NCI-H1436 (cell line): ENCODE measurements at places on chromosomes 7 and 10.

GRCh38 chr10:115049318-115049717 lies 43.8 kb upstream of the ATRNL1 start:
- no peak for DNase-seq

GRCh38 chr7:141464551-141464950 lies 86.7 kb upstream of the AGK start:
- DNase-seq: no peak

DNA sequence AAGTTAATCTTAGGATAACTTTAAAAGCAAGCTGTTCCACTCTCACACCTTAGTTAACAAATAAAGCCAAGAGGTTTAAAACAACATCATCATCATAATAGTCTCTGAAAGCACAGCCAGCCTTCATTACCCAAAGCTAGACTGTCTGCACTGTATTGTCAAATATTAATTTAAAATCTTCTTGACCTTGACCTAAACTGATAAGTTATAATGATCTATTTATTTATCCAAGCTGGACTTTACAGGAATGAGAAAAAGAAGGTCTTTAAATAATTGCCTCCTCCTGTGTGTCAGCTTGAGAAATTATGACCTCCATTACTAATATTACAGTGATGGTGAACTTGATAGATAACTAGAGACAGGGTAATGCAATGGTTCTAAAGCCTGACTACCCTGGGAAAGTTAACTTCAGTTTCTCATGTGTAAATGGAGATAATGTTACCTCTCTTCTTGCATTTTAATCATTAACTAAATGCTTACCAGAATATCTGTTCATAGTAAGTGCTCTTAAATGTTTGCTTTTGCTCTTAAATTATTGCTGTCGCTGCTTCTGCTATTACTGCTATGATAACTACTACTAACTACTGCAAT lies 111.0 kb downstream of the KAT6B start:
- DNase-seq: no peak

DNA sequence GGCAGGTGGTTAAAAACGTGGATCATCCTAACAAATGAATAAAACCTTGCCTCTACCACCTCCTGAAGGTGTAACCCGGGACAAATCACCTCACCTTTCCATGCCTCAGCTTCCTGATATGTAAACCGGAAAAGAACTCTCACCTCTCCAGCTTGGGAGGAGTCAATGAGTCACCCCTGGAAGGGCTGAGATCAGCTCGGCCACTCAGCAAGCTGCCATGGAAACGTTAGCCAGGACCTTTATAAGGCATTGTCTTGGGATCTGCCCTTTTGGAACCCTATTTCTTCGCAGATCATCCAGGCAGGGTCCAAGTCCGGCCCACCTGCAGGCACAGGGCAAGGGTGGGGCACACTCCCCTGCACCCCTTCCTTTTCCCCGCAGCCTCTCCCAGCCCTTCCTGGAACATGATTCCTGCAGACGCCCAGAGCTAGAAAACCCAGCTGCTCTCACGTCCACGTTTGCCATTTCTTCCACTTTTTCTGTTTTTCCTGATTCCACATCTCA lies 81.6 kb upstream of the PFKP start:
- DNase-seq: no peak

DNA sequence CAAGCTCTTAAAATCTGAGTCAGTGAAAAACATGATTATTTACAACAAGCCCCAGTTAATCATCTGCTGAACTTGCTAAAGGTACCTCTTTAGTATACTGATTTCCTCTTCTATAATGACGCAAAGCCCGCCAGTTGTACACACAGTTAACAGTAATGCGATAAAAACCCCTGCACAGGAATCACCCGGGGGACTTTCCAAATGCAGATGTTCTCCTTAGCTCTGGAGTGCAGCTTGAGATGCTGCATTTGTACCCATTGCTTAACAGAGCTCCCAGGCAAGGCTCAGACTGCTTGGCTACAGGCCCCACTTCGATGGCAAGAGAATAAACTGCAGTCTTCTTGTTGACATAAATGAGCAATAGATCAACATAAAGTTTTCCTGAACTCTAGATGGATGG lies 279.6 kb upstream of the HGF start:
- peak; percentile 30 for DNase-seq

DNA sequence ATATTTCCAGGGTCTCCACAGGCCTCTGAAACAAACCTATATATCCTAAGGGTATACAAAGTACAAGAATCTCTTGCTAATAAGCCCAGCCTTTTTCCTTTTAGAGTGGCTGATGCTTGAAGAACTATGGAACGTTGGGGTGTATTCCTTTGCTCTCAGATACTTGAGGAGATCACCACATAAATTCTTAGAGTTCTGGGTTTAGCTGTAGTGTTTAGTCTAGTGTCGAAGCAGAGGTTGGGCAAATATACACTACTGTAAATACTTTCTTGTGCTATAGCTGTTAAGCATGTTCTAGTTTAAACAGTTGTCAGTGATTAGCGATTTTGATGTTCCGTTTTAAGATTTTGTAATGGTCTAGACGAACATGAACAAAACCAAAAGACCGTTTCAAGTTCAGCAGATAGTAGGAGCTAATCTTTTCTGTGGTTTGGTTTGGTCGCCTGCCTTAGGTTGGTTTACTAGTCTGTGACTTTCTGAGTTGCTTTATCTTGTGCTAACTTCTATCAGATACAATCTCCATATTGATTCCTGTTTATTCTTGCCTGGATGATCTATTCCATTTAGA lies 229.6 kb downstream of the NSUN6 start:
- no peak for DNase-seq

DNA sequence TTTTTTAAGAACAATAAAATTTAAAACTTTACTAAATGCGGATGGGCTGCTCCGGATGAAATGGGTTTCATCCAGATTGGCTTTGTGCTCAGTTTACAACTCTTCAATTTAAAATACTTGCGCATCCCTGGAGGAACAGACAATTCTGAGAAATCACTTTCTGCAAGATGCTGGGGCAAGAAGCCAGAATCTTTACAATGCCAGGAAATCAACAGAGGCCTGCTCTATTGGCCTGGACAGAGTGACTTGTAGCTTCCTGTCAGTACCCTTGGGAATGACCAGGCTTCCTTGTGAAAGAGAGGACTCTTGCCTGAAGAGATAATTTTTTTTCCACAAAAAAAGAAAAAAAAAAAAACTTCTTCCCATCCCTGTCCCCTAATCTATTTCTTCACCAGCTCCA lies 3.9 kb upstream of the FAM13C start:
- no peak for DNase-seq

DNA sequence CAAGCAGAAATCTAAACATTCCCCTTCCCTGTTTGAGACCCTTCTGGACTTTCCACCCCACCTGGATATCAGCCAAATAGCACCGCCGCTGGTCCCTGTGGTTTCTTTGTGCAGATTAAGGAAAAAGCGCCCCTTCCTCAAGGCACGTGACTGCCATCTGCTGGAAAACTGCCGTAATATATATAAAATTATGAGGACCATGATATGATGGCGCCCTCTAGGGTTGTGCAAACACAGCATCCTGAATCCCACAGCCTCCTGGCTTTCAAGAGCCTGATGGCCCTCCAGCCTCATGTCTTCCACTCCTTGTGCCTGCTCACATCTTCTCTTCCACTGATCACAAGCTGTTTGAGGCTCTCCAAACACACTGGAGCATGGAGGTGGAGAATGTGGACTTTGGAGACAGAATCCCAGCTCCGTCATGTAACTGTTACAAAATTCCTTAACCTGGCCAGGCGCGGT lies 121.3 kb downstream of the MYL10 start:
- peak; percentile 73 for DNase-seq

DNA sequence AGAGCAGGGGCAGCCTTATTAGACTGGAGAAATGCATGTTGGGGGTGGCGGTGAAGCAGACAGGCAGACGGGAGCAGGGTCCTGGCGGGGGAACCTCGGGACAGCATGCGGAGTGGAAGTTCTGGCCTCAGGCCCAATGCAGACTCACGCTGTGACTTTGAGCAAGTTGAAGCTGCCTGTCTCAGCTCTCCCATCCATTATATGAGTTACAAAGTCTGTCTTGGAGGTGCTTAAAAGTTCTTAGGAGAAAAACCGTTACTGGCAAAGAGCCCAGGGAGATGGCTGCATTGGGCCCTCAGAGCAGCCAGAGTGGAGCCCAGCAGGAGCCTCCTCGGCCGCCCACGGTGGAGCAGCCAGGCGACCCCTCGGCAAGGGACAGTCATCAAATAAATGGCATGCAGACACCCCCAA lies 509.5 kb downstream of the PLXNA4 start:
- DNase-seq: no peak

DNA sequence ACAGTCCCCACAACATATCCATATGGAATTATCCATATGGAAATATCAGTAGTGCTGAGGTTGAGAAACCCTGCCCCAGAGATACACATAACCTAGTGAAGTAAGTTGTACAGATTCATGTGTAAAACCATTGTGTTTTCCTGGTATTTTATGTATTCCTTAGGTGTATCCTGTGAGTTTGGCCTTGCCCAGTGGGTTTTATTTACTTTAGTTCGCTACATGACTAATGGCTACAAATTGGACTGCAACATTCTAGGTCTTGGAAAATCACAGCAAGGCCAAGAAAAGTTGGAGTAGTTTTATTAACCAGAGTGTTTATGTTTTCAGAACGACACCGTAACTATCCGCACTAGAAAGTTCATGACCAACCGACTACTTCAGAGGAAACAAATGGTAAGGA lies 1.4 kb downstream of the RPS24 start:
- DNase-seq: no peak

DNA sequence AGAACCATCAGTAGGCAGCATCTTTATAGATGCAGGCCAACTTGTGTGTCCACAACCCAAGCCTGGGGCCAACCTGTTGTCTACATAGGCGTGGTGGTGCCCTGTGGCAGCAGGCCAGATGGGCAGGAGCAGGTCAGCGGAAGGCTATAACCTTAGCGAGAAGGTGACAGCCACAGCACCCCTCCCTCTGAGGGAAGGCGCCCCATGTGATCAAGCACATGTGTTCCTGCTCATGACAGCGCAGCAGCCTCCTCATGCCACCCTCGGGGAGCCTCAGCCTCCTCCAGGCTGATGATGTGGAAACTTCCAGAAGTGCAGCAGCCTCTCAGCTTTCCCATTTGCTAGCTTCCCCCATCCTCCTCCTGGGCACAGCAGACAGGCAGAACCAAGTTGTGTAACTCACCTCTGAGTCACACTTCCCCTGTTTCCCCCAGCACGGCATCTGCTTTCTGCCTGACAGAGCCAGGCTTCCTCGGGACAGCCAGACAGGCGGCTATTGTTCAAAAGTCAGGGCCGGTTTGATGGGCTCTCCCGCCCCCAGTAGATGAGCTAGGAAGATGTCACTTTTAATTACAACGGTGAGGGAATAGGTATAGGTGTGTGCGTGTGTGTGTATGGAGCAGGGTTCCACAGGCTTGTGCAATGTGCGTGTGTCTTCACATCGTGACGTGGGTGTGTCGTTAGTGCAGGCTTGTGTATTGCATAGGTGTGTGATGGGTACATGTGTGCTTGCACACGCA lies 312.0 kb upstream of the ZMIZ1 start:
- DNase-seq: no peak

DNA sequence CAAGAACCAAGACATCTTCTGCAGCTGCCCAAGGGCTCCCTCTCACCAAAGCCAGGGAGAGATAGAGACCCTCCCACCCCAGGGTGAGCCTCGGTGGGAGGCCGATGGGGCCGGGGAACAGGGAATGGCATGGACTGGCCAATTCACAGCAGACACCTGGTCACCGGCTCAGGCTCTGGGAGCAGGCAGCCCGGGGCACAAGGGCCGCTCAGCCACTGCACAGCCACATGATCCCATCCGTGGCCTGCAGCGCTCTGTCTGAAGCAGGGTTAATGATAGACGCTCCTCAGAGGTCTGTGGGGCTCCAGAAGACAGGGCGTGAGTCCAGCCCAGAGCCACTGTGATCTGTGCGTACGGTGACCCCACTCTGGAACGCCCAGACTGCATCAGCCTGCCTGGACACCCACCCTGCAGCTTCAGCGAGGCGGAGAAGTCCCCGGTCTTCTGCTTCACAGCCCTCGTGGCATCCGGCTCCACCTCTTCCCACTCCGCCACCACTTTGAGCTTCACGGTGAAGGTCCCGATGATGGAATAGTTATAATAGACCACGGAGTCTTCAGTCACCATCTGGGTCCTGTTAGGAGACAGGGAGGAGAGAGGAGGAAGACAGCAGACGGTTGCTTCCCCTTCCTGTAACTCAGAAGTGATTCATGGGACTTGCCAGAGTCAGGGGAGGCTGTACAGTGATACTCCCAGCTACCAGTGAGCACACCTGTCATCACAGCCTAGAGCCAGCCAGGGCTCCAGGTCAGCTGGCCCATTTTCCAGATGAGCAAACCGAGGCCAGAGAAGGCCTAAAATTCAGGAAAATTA lies 14.0 kb downstream of the TMEM130 start:
- DNase-seq: no peak

DNA sequence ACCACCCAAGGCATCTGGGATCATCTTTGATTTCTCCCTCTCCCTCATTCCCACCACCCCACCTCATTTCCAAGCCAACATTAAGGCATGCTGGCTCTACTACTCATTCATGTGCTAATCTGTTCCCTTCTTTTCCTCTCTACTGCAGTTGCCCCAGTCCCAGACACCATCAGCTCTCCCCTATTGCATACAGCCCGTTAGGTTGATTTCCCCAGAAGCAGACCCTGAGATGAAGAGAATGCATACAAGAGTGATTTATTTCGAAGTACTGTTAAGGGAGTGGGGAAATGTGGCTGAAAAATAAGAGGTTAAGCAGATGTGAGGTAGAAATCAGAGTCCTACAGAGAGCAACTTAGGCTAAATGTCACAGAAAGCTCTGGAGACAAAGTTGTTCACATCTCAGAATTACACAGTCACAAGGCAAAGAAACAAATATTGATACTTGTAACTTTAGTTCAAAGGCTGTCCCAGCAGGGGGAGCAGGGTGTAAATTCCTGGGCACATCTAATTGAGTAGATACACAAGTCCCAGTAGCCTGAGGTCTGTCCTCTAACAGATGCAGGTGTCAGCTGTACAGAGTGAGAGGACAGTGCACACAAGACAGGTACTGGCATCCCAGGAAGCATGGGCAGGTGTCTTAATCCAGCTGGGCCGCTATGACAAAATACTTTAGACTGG lies 20.9 kb downstream of the AKR1D1 start:
- no peak for DNase-seq

DNA sequence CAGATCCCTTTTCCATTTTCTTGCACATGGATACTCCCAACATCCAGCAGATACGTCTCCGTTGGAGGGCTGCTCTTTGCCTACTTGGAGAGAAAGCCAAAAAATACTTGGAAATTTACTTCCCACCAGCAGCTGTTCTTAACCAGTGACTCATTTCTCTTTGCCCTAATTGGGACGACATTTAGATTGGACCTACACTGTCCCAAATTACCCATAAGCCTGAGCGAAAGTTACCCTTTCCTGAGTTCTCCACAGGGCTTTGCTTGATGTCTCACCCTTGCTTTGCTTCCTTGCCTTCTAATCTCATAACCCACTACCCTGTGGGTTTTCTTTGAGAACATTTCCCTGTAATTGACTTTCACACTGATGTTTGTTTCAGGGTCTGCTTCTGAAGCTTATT lies 48.1 kb downstream of the SAMD8 start:
- no peak for DNase-seq

GRCh38 chr7:134176037-134176350 lies 48.9 kb downstream of the LRGUK start:
- no peak for DNase-seq

- DNase-seq: no peak
Measured at GRCh38 chr10:44809647-44810046, 101.5 kb upstream of the TMEM72 start.
